ENCODE measurements at places on chromosomes 3 and 15. TPM values are rescaled to one million over a fixed set of nuclear protein-coding genes. Genes with fewer than 3 reads are reported as not detected.
A peak's percentile ranks its signal among the peaks of the same experiment; 100 is the strongest.

DNA sequence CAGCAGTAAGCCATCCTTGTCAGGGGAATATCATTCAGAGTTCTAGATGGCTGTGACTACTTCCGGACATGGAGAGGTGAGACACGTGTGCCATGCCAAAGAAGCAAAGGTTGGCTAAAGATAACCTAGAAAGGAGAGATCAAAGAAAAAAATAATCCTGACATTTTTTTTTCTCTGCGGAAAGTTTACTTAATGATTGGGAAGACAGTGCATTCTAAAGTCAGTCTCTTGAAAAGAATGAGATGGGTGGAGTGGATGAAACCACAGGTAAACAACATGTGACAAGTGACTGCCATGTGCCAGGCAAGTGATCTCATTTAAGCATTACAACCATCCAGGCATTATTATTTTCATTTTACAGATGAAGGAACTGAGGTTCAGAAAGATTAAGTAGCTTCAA is 436.6 kb downstream of the SOX2 start:
- no peak for DNase-seq

DNA sequence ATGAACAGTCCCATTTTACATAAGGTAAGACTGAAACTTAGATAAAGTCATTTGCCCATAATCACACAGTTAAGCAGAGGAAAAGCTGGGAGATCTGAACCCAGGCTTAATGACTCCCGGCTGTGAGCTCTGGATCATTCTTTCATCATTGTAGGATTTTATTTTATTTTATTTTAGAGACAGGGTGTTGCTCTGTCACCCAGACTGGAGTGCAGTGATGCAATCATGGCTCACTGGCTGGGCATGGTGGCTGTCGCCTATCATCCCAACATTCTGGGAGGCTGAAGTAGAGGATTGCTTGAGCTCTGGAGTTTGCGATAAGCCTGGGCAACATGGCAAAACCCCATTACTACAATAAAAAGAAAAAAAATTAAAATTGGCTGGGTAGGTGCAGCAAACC is 31.2 kb upstream of the RAF1 start:
- no peak for DNase-seq

DNA sequence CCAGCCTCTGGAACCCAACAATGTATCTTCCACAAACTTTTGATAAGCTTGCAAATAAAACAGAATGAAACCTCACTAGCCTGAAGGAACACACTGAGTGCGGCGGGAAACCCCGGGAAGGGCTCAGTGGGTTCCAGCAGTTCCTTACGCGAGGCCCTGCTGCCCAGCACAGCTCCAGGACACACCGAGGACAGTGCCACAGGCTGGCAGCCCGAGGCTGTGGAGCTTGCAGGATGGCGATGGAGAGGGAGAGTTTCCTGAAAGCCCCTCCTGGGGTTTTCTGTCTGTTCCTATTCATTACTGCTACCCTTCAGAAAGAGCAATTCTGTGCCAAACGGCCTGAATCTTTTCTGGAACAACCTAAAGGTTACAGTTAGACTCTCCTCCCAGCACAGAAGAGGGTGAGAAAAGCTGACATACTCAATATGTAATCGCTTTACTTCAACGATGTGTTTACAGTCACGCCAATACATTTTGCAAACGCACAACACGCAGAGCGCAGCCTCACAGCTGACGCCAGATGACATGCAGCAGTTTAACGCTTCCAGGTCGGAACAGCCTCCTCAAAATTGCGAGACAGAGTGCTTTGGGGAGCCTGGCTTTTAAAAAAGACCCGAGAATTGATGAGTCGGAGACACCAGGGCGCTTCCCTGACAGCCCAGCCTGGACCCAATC is 57.1 kb upstream of the RPL32 start:
- DNase-seq = no peak

DNA sequence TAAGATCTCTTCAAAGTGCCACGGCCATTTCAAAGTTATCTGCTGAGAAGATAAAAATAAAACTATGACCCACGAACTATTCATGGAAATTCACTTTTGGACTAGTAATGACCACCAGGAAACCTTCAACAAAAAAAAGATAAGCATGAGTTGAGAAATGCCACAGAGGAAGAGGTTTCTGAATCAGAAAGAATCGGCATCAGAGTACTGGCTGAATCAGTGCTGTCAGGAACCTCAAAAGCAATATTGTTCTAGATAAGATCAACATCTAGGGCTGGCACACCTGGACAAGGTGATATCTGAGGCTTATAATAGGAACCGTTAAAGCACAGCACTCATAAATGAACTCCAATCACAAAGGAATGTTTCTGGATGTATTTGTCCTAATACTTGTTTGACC is 72.7 kb downstream of the PEAK1 start:
- DNase-seq = no peak

Gene GOLGA8T
- under 0.01 TPM for total RNA-seq

- no peak for DNase-seq
Measured at GRCh38 chr3:39183211-39184080, 8.9 kb downstream of the XIRP1 start.

- DNase-seq = no peak
Measured at GRCh38 chr3:66989241-66989640, 8.9 kb upstream of the KBTBD8 start.

DNA sequence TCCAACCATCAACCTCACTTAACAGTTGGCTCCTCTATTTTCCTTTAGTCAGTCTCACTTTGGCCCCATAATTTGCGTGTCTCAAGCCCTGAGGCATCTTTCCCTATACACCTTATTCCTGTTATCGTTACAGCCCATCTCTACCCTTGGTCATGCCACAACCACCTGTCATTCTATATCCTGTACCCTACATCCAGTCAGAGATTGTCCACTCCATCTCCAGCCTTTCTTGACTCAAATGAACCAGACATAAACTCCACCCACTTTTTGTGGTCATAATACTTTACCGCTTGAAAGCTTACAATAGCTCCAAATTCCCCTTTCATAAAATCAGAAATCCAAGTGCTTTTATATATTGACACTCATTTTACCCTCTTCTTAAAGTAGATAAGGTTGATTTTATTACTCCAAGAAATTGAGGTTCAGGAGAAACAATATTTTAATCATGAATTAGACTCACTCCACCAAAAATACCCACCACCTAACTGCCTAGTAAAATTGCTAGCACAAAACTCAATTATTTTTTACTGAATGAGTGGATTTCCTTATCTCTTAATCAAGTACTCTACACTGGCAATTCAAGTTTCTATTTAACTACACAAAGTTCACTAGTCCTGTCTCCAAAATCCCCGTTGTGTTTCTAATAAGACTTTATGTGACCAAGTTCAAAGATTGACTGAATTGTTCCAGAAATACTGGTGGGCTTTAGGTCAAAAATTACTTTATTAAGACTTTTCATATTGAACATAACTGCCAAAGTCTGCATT is 9.1 kb downstream of the CCR4 start:
- DNase-seq = no peak

- DNase-seq = peak; percentile 72
Measured at GRCh38 chr3:17412950-17413530, 329.4 kb downstream of the TBC1D5 start.

- no peak for DNase-seq
Measured at GRCh38 chr3:88076712-88077111, 17.7 kb downstream of the ZNF654 start.

- DNase-seq = peak; percentile 62
Measured at GRCh38 chr3:24199300-24199699, 254.2 kb downstream of the NR1D2 start.

GRCh38 chr3:134956844-134957243 is 161.8 kb downstream of the EPHB1 start:
- DNase-seq = no peak

GRCh38 chr3:77906102-77906709 is 866.3 kb downstream of the ROBO2 start:
- DNase-seq = no peak

DNA sequence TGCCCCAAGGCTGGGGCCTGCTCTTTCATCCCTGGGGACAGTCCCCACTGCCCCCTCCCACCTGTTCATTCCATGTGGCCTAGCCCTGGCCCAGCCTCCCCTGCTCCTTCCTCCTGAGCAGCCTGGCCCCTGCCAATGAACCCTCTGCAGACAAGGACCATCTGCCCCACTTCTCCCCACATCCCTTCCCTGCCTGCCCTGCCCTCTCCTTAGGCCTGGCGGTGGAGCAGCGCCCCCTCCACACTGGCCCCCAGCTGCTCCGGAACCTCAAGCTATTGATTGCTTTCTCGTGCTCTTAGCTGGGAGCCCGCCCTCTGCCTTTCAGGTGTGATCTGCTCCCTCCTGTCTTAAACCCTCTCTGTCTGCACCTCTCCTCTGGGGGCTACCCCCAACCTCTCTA is 8.0 kb downstream of the PLXNA1 start:
- no peak for DNase-seq

GRCh38 chr3:152104847-152105415 is 163.8 kb upstream of the MBNL1 start:
- DNase-seq = no peak

Gene NRG4
- under 0.01 TPM for total RNA-seq

Gene SENP7
- total RNA-seq = 9.7 TPM

Gene POC1A
- total RNA-seq = 5.6 TPM

DNA sequence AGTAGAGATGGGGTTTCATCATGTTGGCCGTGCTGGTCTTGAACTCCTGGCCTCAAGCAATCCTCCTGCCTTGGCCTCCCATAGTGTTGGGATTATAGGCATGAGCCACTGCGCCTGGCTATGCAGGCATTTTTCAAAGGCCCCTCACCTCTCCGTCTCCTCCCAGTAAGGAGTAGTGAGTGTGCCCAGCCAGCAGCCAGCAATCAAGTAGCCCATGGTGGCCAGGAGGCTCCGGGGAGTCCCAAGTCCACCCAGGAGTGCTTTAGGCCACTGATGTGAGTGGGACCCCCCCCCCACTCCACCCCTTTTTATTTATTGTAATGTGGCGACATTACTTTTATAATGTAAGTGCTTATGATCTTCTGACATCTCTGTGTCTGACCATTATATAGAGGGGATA is 8.1 kb downstream of the ISG20 start:
- no peak for DNase-seq

Gene ANKRD34C
- total RNA-seq = not detected

DNA sequence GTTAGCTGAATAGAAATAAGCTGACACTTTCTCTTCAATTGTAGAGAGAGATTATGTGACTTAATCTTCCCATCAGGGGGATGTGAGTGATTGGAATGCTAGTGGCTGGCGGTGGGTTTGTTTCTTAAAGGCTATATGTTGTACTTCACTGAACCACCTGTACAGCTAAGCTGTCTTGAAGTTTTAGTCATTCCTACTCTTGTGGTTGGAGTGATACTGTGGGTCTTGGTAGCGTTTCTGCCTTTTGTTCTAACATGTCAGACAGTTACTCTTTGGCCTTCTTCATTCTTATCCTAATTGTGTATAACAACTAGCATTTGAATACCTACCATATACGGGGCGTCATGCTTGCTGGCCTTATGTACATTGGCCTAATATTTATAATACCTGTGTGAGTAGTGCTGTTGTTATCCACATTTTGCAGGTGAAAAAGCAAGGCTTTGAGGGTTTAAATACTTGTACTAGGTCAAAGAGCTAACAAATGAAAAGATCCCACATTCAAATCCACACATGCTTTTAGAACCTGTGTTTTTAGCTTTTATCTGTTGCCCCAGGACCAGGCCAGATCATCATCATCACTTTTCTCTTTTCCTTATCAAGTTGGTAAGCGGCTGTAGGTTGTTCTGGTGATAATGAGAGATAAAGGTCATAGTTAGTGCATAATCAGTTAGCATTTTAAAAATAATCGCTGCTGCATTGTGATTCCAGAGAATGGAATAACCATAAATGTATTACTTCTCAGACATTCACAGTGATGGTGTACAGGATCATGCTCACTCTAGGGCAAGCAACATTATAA is 50.2 kb downstream of the AKAP13 start:
- no peak for DNase-seq
